Bronchial smooth muscle cell (primary cell): ENCODE measurements at places on chromosomes 7 and 10. TPM values are rescaled to one million over a fixed set of nuclear protein-coding genes. Genes with fewer than 3 reads are reported as not detected.

The ANXA8 gene
- 0.32 and 0.52 TPM in 2 replicates for total RNA-seq

The SHH gene
- not detected in 2 replicates for total RNA-seq

The TMEM213 gene
- total RNA-seq = not detected in 2 replicates

The TMEM176A gene
- not detected in 2 replicates for total RNA-seq

The ACHE gene
- under 0.01 and 0.17 TPM in 2 replicates for total RNA-seq

The GNG11 gene
- 11.2 and 34.5 TPM in 2 replicates for total RNA-seq

The ANK3 gene
- 2.5 and 3.2 TPM in 2 replicates for total RNA-seq

The AGMO gene
- under 0.01 TPM in 2 replicates for total RNA-seq

The PRTFDC1 gene
- total RNA-seq = 28.1 and 58.6 TPM in 2 replicates

The CNPY1 gene
- not detected in 2 replicates for total RNA-seq
